ENCODE measurements at places on chromosomes 12 and 14. TPM values are rescaled to one million over a fixed set of nuclear protein-coding genes. Genes with fewer than 3 reads are reported as not detected.

SERPINA5 gene
- total RNA-seq: not detected

DNA sequence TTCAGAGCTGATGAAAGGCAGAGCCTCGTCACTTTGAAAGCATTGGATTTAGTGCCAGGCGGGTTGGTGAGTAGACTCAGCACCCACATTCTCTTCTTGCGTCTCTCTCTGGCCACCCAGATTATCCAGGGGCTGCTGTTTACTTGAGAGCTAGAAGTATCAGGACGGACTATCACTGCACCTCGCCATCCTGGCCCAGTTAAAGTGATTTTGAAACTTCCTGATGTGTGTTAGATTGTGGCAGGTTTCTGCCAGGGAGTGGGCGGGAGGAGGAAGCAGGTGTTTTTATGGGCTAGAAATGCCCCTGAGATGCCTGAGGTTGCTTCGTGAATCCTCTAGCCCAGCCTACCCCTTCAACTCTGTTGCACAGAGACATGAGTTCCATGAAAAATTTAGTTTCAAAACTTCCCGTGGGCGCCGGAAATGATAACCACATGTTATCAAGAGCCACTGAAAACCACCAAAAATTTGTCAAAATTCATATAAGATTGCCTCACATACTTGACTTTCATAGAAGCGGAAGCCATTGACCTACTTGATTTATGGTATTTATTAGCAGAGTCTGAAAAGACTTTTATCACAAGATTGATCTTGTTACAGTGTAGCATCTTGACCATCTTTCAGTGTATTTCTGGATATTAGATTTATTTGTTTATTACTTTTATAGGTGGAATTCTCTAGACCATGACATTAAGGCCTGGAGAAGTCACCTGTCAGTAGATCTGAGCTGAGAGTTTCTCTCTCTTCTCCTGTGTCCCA is 466.0 kb downstream of the RAD51B start:
- DNase-seq: peak; percentile 48

DNA sequence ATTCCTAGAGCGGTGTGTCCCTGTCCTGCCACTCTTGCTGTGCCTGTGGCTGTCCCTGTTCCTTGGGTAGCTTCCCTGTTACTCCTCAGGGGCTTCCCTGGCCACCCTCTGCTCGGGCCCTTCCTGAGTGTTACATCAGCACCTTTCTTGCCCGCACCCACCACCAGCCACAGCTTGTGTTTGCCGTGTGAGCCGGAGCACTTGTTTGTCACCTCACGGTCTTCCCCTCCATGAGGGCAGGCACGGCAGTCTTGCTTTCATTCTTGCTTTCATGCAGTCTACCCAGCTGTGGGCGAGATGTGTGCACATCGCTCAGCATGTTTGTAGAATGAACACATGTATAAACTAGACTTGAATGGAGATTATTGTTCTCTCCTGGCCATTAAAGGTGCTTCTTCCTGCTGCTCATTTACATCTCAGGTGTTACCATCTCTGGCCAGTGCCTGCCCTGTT is 42.0 kb downstream of the TRAF3 start:
- DNase-seq: no peak

- DNase-seq: no peak
Measured at GRCh38 chr14:76118594-76118993, 33.1 kb upstream of the GPATCH2L start.

DNA sequence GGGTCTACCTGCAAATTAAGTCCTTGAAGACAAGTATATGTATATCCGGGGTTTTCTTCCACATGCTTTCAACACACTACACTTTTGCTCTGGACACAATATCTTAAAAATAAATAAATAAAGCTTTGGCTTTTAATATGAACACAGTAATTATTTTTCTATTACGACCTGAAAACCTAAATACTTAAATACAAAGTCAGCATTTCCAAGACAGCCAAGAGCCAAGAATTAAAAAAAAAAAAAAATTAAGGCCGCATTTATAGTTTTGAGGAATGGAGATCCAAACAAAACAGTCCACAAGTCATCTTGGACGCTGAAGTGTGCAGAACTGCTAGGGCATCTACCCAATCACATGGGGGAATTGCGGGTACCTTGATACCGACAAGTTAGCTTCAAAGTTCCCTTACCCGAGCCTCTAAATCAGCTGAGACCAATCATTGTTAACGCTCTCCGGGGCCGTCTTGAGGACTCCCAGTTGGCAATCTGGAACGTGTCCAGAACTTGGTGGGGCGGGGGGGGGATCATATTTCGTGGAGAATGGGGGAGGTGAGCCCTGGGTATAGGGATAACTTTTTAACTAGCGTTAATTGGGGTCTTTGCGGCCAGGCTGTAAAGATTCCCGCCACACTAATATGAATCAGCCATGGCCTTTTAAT is 731 bp upstream of the PCNX4 start:
- no peak for DNase-seq

LHX5 gene
- not detected for total RNA-seq

DNA sequence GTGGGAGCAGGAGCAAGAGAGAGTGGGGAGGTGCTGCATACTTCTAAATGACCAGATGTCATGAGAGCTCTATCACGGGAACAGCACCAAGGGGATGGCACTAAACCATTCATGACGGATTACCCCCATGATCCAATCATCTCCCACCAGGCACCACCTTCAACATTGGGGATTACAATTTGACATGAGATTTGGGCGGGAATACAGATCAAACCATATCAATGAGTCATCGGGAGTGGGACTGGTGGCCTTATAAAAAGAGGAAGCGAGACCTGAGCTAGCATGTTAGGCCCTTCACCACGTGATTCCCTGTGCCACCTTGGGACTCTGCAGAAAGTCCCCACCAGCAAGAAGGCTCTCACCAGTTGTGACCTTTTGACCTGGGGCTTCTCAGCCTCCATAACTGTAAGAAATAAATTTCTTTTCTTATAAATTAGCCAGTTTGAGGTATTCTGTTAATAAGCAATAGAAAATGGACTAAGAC is 28.7 kb downstream of the COX8C start:
- peak; percentile 53 for DNase-seq

DNA sequence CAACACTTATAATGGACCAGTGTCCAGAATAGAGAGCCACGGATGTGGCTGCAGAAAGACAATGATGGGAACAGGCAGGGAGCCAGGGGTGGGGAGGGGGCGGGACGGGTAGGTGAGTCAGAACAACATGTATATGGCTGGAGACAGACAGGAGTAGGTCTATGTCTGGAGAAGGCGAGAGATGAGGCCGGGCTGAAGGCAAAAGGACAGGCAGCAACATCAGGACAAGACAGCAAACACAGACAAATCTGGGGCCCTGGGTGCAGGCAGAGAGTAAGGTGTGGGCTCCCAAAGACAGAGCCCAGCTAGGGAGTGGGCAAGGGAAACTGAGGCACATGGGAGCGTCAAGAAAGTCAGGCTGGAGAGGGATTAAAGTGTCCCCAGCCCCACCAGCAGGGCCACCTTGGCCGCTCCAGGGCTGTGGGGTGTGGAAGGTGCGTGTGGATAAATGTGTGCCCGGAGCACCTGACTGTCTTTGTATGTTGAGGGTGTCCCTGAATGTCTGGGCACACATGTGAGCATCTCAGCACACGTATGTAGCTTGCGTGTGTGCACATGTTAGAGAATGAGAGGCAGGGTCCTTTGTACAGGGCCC is 44.1 kb downstream of the FAM222A start:
- peak; percentile 2 for DNase-seq

Measured in activated B cell treated with CpG ODN at 0.5 μM for 24 hours (primary cell).